IPS-NIHi11 (cell line): ENCODE measurements at places on chromosomes 5 and 9.
A peak's percentile ranks its signal among the peaks of the same experiment; 100 is the strongest.

DNA sequence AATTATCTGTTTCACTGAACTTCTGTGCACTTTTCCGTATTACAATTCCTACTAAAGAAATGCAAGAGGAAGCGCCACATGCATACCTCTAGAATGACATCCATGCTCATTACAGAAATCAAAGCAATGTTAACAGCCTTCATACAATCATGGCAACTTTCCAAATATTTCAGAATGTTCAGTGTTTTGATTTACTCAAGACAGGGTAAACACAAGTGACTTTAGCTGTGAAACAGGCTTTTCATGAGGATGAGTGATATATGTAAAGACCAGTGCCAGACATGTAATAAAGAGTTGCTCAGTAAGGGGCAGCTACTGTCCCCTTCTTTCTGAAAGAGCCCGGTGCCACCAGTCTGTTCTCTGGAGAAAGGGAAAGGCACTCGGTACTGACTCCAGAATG is 4.7 kb downstream of the BOD1 start:
- DNase-seq = no peak

DNA sequence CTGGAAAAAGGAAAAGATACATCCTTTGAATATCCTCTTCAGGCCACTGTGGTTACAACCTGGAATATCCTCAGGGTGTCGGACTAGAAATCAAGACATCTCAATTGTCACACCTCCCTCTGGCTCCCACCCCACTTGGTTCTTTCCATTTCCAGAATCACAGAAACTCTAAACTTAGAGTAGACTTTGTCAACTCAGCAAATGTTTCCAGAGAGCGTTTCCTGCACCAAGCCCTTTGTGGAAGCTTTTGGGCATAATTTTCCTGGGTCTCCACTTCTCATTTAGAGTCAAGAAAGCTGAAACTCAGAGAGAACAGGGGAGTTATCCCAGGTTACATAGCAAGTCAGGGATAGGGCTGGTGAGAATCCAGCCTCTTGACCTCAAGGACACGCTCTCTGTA is 108.8 kb downstream of the ASTN2 start:
- no peak for DNase-seq

DNA sequence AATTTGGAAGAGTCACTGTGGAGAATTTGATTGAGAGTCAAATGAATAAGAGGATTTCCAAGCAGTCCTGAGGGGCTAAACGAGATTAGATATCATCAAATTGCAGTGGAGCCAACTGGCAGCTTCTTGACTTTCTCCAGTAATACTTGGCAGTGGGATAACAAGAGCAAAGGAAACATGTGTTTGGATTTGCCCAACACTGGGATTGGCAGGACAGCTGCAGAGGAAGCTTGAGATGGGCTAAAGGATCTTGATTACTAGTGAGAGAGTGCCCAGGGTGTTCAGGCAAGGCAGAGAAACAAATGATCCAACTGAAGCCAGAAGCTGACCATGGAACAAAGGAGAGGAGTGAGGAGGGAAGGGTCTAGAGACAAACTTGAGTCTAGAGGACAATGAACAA is 356.0 kb upstream of the ISL1 start:
- DNase-seq = no peak

- no peak for DNase-seq
These were observed 4.5 kb downstream of the MAPK9 start for GRCh38 chr5:180287404-180287803.

DNA sequence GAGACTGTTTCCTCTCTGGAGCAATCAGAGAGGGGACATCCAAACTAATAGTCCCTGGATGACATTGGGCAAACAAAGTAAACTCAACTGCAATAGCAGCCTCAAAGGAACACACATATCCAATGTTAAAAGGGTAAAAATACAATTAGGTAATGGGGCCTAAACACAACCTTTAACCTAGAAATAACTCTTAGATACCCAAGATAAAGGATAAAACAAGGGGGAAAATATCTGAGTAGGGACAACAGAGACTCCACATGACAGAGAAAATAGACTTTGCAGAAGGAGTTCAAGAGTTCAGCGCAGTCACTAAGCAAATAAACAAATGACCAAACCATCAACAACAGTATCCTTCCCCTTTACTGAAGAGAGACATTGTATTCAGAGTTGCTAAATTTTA is 149.3 kb downstream of the FBXO4 start:
- no peak for DNase-seq

GRCh38 chr5:80676706-80677105 is 21.9 kb upstream of the DHFR start:
- DNase-seq = no peak

DNA sequence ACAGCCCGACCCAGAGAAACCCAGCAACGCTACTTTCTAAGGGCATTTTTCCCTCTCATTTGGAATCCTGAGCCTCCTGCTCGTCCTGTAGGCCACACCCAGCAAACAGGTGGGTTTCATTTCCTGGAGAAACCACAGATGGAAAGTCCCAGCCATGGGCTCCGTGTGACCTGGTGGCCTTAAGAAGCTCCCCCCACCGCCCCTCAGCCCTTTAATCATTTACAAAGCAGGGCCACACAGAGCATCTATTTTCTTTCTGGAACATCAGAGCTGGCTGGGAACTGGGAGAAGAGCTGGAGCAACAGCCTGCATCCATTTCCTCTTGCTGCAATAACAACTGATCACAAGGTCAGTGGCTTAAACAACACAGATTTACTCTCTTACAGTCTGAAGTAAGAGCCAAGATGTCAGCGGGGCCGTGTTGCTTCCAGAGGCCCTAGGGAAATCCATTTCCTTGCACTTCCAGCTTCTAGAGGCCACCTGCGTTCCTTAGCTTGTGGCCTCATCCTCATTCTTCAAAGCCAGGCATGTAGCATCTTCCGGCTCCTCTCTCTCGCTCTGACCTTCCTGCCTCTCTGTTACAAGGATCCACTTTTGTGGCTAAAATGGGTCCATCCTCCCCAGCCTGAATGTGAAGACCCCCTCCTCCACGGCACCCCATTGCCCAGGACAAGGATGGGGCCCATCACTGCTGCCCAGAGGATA is 40.5 kb downstream of the C9orf50 start:
- DNase-seq = no peak

GRCh38 chr9:91354881-91355280 is 6.8 kb downstream of the AUH start:
- DNase-seq = no peak

- no peak for DNase-seq
These were observed 61.1 kb upstream of the FAM169A start for GRCh38 chr5:74927336-74927735.

DNA sequence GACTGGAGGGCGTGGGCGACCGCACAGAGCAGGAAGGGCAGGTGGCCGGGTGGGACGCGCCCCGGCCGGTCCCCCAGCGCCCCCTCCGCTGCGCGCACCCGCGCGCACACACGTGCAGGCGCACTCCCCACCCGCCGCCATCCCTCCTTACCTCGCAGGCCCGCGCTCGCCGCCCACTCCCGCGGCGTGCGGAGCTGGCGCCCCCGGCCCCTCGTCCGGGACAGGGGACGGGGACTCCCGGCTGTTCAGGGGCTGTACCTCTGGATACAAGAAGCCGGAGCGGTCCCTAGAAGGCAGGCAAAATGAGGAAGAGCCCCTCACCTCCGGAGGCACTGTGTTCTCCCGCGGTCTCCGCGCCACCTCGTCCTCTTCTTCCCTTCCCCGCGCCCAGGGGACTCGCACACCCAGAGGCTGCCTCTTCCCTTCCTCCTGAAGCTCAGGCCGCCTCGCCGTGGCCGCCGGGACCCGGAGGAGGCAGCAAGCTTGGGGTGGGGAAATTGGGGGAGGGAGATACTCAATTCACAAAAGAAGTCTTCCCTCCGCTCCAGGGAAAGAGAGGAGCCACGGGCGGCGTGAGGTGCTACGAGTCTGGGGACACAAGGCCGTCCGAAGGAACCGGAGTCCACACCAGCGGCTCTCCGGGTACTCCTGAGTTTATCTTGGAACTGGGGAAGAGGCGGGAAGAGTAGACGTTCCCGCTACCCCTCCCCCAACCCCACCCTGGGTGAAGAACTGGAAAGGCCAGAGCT is 1.4 kb upstream of the GABRB2 start:
- peak; percentile 33 for DNase-seq

DNA sequence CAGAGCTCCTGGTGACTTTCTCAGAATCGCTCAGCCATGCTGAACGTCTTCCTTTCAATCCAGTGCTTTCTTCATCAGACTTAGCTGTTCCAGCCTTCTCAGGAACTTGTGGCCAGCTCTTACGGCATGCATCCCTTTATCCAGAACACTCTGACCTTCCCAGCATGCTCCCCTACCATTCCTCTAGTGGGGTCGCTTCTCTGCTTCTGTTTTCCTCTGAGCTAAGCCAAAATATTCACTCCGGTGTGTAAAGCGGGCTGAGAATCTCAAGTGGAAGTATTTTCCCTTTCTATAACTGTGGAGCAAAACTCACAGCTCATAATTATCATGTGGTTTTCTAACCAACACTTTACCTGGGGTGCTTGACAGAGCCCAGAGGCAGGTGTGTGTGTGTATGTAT is 6.2 kb downstream of the DCANP1 start:
- DNase-seq = no peak

DNA sequence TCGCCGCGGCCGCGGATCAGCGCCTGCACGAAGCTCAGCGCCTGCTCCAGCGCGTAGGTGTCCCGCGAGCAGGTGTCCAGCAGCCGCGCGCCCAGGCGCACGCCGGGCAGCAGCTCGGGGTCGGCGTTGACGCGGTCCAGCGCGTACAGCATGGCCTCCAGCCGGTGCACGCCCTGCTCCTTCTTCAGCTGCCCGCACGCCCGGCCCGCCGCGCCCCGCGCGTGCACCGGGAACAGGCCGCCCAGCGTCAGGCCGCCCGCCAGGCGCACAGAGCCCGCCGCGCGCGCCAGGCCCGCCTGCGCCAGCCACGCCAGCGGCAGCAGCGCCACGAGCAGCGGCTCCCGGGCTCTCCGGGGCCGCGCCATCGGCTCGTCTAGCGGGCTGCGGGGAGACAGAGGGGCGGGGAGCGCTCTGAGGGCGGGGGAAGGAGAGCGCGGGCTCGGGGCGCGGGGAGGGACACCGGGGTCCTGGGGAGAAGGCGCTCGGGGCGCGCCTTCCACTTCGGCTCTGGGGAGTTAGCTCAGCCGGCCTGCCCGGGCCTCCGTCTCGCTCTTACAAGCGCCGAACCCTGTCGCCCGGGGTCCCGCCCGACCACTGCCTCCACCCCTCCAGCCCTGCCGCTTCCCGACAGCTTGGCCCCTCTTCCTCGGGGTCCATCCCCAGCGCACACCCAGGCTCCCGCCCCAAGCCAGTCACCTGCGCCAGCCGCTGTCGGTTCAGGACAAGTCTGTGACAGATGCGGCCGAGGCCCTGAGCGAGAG is at the start of gene GRM6:
GRM6 (minus strand) TSS at position 741 of the 761 bp plus-strand sequence; CDS start at position 365, 376 bp downstream.
- peak; percentile 65 for DNase-seq

GRCh38 chr5:137856916-137857862 is 10.5 kb upstream of the MYOT start:
- no peak for DNase-seq

- DNase-seq = no peak
These were observed 168.4 kb downstream of the TSSK1B start for GRCh38 chr5:113266227-113266912.

GRCh38 chr5:127026166-127026565 is 4.2 kb downstream of the MARCHF3 start:
- no peak for DNase-seq

DNA sequence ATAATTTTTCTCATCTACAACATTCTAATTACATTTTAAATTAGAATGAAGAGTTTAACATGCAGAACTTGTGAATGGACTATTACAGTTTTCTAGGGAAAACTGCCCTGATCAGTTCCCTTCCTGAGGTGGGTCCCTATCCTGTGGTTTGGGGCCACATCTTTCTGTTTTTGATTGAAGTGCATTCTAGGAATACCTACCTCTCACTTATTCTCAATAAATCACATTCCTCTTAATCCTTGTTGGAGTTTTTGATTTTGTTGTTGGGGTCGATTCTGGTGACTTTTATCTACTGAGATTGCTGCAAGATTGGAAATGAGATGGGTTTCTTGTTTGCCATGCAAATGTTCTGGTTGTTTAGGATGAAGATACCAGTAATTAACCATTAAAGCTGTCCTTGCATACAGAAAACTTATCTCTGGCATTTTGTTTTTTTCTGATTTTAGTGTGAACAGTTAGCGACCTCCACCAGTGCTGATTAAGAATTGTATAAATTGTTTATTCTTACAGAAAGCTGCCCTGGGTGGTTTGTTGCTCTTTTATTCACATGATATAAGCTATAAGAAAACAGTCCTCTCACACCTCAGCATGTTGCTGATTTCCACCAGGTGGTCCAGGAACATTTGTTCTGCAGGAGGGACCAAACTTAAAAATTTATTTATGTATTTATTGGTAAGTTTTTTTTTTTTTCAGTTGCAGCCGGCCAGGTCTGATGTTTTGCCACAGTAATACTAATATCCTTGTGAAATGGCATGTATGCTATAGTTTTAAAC is 269.9 kb downstream of the FANCC start:
- DNase-seq = no peak

DNA sequence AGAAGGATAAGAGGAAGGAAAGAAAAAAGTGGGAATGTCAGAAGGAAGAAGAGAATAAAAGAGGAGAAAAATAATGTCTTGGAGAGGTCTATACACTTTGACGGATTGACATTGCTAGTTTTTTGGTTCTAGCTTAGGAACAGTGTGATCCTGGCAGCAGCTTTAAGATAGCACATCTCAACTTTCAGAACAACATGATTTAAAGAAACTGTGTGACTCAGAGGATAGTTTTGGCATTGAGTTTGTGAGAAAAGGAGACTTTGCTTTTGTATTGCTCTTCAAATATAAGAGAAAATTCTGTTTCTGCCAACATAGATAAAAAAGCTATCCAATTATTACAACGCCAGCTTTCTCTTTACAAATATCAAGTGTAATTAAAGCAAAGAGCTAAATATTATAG is 260.7 kb upstream of the ARRDC3 start:
- DNase-seq = no peak

DNA sequence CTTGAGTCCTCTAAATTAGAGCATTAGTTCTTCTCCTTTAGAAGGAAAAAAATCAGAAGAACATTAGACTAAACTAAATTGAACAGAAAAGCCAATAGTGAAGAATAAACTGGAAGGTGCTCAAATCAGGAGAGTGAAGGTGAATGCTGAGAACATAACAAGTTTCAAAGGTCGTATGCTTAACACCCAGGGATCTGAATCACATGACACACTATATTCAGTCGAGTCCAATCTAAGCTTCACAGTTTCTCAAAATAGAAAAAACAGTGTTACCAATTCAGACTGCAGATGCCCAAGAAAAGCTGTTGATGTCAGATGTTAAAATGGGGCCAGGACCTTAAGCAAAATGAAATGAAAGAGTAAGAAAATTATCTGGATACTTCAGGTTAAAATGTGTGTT is 614.5 kb downstream of the EFNA5 start:
- DNase-seq = no peak

- no peak for DNase-seq
These were observed 143.0 kb downstream of the SPOCK1 start for GRCh38 chr5:137356127-137356526.
